ENCODE measurements at places on chromosomes 11 and 22.

DNA sequence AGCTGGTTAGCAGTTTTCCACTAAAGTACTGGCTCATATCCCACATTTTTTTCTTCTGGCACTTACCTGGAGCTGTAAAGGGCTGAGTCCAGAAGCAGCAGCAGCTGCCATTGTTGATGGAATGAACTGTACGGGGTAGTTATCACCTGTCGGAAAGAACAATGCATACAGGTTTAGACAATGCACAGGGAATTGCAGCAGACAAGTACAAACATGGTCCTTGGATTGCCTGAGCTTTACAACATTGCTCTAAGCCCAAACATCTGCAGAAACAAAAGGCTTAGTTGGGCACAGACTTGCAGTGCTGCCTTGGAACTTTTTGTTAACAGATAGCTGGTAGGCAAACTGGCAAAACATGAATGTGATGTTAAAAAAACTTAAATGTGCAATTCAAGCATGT lies 258.8 kb downstream of the SOX6 start:
- no peak for DNase-seq

GRCh38 chr11:87491381-87491780 lies 453.6 kb downstream of the TMEM135 start:
- DNase-seq, result no peak

- DNase-seq, result no peak
Observed at GRCh38 chr11:21622995-21623394, 569.9 kb upstream of the ANO5 start.

DNA sequence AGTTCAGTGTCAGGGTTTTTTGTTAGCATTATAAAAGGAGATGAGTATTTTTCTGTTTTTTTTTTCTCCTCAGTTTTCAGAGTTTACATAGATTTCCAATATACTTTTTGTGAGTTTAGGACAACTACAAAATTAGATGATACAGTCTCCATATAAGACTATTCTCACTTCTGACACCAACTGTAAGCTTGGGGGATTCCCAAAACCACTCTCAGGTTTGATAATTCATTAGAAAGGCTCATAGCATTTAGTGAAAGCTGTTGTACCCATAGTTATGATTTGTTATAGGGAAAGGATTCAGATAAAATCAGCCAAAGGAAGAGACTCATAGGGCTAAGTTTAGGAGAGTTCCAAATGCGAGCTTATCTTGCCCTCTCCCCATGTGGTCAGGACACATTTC lies 24.1 kb downstream of the CUL5 start:
- no peak for DNase-seq

GRCh38 chr22:35887296-35887875 lies 141.2 kb downstream of the RBFOX2 start:
- no peak for DNase-seq

- no peak for DNase-seq
Observed at GRCh38 chr11:350723-351255, 18.5 kb upstream of the B4GALNT4 start.

DNA sequence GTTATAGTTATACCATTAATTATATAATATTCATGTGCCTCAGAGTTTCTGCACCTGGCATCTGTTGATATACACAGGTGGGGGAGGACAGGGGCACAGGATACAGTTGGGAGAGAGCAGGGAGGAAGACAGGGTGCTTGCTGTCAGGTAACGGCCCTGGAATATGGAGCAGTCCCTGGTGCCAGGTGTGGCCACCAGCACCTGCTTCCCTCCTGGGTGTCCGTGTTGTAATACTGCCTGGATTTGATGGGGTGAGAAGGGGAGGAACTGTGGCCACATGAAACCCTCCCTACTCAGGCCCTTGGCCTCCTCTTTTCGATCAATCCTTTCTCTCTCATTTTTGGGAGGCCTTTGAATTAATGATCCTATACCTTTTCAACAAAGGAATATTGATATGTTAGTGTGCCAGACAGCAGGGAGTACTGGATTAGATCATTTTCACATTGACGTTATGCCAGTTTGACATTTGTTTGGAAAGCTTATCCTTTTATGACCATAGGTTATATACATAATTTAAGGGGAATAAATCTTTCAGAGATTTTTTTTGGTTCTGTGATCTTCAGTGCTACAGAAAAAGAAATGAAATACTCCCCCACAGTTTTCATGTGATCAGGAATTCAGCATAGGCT lies 88.6 kb downstream of the TEAD1 start:
- DNase-seq, result no peak

- DNase-seq, result peak; percentile 99
Observed at GRCh38 chr22:21735200-21736083, at the start of gene YPEL1. Gene YPEL1 (minus strand): TSS chr22:21735794. CDS start chr22:21710744, 25,050 bp downstream.

GRCh38 chr11:87954476-87954875 lies 220.8 kb downstream of the RAB38 start:
- no peak for DNase-seq

GRCh38 chr11:12625438-12626071 lies 48.7 kb upstream of the TEAD1 start:
- DNase-seq, result no peak

DNA sequence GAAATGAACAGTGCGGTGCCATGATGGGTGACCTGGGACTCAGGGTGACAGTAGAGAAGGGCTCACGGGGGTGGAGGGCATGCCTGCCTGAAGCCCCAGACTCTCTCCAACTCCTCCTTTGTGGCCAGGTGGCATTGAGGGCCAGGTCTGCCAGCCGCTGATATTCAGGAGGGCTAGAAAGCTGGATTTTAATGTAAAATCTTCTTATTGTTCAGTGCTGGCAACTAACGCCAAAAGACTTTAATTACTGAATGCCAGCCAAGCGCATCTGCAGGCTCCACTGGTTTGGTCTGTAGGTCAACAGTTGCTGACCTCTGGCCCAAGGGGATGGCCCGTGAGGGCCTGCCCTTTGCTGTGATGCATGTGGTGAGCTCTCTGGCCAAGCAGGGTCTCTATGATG lies 10.3 kb downstream of the MRGPRG start:
- DNase-seq, result no peak

- DNase-seq, result peak; percentile 12
Observed at GRCh38 chr22:44353041-44353440, 40.3 kb upstream of the SHISAL1 start.

GRCh38 chr22:26548984-26549383 lies 36.7 kb upstream of the TFIP11 start:
- no peak for DNase-seq

DNA sequence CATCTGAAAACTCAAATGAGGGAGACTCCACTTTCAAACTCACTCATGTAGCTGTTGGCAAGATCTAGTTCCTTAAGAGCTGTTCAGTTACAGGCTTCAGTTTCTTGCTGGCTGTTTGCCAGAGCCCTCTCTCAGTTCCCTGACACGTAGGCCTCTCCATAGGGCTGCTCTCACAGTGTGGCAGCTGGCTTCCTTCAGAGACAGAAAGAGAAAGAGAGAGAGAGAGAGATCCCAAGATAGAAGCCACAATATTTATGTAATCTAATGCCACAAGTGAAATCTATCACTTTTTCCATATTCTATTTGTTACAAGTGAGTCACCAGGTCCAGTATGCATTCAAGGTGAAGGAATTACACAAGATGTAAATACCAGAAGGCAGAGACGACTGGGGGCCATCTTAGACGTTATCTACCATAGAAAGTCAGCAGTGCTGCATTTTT lies 168.8 kb downstream of the RCN1 start:
- no peak for DNase-seq

DNA sequence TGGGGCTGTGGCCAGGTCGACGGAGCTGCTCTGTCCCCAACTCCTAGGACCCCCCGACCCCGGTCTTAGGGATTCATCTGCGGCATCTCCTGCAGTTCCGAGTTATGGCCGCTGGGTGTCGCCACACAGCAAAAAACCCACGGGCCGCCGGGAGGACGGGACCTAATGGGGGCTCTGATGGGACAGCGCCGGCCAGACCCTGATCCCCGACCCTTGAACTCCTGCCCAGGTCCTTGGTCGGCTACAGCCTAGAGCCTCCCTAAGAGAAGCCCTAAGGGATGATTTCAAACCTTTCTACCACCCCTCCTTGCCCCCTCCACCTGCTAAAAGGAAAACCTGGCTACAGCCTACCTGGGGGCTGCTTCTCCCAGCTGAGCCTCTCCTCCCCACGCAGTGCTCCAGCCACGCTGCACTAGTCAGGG lies 30.8 kb upstream of the LRRC10B start:
- DNase-seq, result peak; percentile 32

GRCh38 chr22:27531782-27532530 lies 269.6 kb downstream of the MN1 start:
- DNase-seq, result no peak

GRCh38 chr11:114610984-114611944 lies 15.7 kb upstream of the NXPE4 start:
- no peak for DNase-seq

GRCh38 chr22:19466126-19466716 lies 12.8 kb downstream of the UFD1 start:
- no peak for DNase-seq

- no peak for DNase-seq
Observed at GRCh38 chr11:28168718-28169117, 60.5 kb downstream of the METTL15 start.

- no peak for DNase-seq
Observed at GRCh38 chr11:75714211-75714610, 3.4 kb upstream of the MOGAT2 start.

Data from pancreas (tissue), 10 donors.